ENCODE measurements at places on chromosomes 16 and 17.

DNA sequence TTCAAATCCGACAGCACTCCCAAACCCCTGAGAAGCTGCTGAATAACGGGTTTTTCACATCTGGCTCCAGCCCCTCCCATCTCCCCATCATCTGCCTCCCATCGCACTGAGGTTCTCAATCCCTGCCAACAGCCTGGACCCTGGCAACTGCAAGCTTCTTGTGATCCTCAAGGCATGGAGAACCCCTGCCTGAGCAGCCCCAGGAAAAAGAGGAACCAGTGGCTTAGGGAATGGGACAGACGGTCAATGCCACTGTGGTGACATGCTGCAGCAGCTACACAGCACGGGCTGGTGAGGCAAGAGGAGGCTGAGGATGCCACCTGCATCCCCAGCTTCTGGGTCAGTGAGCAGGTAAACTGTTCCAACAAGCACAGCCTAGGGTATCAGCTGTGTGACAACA is 3.3 kb upstream of the MBTPS1 start:
- no peak for DNase-seq

DNA sequence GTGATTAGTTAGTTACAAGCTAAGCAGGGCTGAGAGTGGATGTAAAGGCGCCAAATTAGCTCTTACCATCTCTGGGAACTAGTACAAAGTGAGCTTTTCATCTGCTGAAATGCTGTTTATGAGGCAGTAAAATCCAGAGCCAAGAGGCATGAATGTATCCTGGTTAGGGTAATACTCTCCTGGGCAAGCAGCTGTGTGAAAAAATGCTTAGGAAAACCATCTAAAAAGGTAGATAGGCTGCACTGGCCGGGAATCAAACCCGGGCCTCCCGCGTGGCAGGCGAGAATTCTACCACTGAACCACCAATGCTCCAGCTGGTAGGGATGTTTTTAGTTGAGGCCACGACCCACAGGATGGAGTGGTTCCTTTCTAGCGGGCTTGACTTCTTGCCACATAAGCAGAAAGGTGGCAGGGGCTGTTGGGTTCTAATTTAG is 23.0 kb downstream of the VAC14 start:
- no peak for DNase-seq

DNA sequence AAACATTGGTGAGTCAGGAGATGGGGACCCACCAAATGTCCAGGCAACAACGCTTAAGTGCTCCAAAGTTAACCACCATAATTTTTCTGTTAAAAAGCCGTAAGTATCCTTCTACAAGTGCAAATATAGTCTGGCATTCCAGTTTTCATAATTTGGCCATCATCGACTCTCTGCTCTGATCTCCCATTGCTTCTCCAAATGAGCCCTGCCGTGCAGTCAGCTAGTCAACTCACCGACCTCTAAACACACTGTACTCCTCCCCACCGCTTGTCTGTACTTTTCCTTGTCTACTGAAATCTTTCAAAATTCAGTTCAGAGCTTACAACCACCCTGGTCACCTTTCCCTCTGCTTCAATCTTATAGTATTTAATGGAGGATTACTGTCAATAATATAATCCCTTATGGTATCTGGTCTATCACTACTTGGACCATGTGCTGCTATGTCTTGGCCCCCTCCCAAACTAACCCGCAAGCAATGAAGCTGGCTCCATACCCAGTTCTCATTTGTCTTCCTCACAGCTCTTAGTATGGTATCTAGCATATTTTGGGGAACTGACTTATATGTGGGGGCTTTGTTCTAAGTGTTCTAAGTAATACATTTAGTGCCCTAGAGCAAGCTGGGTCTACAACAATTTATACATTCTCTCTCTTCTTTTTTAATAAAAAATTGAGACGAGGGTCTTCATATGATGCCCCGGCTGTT is 52.7 kb upstream of the SLC25A19 start:
- no peak for DNase-seq

- no peak for DNase-seq
These were observed 59.2 kb upstream of the TOB1 start for GRCh38 chr17:50925296-50925891.

GRCh38 chr16:2964475-2965336 is 631 bp downstream of the KREMEN2 start:
- DNase-seq, result peak; percentile 37

DNA sequence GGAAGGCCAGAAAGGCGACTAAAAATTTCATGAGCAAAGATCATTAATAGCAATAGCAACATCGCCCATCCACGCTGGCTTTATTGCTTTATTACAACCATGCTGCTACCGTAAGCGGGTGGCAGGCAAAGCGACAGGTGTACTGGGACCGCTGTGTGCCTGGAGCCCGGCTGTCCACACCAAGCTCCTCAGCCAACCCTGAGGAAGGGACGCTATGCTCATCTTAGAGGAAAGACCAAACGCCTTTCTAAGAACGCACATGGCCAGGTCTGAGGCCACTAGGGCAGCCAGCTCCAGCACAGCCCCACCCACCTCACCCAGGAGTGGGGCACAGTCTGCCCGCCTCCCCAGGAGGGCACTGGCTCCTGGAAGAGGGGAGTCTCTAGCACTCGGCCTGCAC is 28.0 kb downstream of the PEMT start:
- DNase-seq, result peak; percentile 49

GRCh38 chr17:37110746-37111145 is 162.0 kb downstream of the AATF start:
- DNase-seq, result no peak

DNA sequence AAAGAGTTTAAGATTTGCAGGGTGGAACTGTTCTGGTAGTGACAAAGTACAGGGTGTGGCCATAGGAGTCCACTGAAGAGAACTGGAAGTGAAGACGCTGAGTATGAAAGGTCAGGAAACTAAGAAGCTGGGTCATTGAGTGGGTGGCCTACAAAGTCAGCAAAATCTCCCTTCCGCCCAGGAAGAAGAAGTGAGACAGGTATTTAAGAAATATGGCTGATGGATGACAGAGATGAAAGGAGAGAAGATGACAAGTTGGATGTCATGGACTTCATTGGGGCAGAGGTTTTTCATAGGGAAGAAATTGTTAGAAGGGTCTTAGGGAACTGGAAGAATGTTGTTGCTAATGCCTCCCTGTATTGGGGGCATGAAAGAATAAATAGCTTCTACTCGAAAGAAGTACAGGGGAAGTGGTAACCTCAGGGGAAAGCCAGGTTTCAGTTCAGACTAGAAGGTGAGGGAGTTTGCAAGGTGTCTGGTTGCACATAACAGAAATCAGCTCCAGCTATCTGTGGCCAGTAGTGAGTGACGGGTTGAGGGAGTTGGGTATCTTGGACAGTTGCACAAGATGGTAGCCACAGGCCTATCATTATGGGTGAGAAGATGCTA is 33.6 kb upstream of the MED13 start:
- DNase-seq, result peak; percentile 62

- DNase-seq, result no peak
These were observed 12.7 kb downstream of the SEC14L1 start for GRCh38 chr17:77153472-77153871.

DNA sequence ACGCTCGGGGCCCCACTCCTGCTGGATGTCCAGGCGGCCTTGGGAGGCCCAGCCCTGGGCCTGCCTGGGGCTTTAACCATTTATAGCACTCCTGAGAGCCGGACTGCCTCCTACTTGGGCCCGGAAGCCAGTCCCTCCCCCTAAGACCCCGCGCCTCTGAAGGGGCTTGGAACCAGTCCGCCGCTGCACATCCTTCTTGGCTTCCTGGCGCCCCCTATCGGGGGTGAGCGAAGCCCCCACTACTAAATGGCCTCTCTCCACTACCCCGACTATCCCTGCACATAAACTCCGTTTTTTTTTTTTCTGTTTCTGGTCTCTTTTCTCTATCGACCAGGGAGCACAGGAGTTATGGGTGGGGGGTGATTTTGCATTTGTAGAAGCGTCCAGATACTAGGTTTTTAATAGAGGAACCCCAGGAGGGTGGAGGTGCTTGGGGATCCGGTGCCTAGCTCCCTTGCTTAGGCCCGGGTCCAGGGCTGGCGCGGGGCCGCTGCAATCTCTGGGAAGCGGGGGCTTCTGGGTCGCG is 633 bp upstream of the NOL3 start:
- peak; percentile 41 for DNase-seq

GRCh38 chr17:67427424-67427823 is 50.3 kb downstream of the PITPNC1 start:
- no peak for DNase-seq

DNA sequence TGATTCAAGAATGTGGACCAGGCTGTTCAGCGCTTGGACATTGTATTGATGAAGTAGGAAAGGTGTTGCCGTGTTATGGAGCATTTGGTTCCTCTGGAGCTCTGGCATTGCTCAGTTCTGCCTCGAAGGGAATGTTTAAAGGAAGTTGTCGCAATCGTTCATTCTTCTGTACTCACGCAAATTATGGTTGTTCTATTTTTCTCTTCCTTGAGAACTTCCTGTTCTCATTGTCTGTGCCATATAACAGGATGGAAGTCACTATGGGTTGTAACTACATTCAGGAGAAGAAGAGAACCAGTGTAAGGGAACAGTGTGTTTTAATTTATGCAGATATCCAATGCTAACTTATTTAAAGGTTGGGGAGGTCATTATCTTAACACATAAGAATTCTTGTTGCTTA is 13.0 kb downstream of the PCTP start:
- DNase-seq, result no peak

DNA sequence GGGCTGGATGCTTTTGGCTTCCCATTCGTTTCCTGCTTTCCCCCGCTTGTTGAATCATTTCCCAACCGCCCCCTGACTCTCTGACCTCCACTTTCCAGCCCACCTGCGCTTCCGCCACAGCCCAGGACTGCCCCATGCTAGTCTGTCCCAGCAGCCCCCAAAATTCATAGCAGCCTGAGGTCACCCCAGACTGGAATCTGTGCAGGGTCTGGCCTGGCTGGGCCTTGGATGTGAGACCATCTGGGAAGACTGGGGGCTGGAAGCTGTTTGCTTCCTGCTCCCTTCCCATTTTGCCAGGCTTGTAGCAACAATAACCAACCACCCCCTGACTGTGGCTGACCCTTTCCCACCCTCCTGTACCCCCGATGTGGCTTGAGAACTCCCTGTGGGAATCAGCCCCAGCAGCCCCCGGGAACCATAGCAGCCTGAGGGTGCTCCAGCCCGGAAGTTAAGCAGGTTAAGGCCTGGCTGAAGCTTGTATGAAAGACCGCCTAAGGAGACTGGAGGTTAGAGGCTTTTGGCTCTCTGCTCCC is 2290.8 kb downstream of the TP53TG3F start:
- no peak for DNase-seq

DNA sequence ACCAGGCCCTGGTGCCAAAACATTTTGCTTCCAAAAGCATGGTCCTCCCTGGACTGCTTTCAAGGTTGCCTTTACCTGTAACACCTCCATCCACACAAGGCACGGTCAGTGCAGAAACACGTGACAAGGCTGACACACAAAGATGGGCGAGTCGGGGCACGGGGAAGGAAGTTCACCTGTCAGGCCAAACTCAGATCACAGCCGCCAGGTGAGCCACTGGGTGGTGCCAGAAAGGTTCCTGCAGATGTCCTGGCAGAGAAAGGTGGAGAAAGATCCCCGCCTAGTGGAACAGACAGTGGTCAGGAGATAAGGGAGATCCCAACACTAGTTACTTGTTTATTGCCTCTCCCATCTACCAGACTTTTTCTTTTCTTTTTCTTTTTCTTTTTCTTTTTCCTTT is 155.3 kb downstream of the AIPL1 start:
- peak; percentile 15 for DNase-seq

DNA sequence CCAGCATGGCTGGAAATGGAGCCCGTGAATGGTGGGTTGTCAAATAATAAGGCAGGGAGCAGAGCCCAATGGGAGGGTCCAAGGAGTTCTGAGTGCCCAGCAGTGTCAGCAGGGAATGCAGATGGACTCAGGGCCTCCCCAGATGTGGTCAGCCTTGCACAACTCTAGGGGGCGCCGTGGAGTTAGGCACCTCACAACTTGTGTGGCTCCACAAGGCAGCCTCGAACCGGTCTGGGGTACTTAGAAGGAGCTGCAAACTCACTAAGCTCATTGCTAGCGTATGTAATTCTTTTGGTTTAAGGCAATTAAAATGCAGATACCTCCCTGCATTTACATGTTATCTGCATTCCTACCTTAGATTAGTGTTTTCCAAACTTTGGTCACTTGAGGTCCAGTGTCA is 18.1 kb downstream of the IRF8 start:
- no peak for DNase-seq

- DNase-seq, result no peak
These were observed 275.3 kb downstream of the PARN start for GRCh38 chr16:14354561-14355351.

DNA sequence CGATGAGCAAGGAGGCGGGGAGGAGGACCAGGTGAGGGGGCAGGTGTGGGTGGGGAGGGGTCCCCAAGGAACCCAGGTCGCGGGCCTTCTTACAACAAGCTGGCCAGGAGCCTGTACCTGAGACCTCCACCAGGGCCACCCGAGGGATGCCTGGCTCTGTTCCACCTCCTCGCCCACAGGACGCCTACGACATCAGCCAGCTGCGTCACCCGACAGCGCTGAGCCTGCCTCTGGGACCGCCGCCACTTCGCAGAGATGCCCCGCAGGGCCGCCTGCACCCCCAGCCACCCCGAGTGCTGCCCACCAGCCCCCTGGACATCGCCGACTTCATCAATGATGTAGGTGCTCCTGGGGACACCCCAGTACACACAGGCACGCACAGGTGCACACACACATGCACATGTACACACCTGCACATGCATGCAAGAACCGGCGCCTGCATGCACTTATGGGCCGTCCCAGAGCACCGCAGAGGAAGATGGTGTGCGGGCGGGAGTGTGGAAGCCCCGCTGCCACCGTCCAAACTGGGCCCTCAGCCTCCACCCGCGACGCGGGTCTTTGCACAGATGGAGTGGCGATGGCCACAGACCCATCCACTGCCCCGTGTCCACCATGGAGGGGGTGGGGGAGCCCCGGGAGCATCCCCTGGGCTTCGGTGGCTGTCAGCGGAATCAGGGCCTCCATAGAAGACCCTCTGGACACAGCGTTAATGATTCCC is 6.6 kb downstream of the SLC22A31 start:
- DNase-seq, result no peak

DNA sequence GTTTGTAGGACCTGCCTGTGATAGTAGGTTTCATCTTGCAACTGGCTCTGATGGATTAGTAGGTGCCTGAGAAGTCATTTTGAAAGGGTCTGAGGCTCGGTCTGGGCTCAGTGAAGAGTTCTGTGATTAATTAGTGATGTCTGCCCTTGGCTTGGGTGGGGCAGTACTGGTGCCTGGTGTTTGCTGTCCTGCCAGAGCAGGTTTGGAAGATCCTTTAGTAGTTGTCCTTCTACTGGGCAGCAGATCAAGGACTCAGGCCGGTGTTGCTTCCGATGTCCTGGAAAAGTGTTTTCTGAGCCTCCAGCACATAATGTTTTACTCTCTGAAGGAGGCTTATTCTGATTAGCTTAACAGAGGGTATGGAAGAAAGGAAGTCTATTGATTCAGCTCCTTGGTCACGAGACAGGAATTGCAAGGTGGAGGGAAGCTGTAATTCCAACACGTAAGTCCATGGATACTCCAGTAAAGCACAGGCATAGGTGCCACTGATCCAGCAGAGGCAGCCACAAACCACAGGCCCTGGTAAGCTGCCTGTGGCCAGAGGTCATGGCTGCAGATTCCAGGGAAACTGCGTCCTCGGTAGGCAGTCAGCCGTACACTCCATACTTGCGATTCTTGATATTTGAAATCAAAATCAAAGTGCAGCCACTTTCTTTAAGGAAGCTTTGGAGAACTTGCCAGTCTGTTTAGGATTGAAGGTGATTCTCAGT is 18.7 kb downstream of the HLF start:
- no peak for DNase-seq
